Activated CD4-positive, alpha-beta T cell treated with anti-CD3 and anti-CD28 coated beads, Interleukin-2, amount 50 U/mL, for 4 hours (primary cell): ENCODE measurements at places on chromosomes 6 and 20.

DNA sequence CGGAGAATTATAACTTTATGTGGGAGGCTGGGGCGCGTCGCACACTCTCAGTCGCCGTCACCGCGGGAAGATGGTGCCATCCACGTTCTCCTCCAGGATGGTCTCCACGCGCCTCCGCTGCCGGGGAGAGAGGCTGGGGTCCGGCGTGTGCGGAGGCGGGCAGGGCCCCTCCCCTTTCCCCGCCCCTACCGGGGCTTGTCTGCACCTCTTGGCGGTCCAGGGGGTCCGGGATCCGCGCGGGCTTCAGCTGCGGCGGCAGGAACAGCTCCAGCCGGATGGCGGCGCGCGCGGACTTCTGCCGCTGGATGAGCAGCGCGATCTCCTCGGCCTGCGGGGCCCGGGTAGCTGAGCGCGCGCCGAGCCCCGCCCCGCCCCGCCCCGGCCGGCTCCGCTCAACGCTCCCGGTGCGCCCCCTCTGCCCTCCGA, 807 bp downstream of the LKAAEAR1 start:
- DNase-seq: peak; percentile 56

DNA sequence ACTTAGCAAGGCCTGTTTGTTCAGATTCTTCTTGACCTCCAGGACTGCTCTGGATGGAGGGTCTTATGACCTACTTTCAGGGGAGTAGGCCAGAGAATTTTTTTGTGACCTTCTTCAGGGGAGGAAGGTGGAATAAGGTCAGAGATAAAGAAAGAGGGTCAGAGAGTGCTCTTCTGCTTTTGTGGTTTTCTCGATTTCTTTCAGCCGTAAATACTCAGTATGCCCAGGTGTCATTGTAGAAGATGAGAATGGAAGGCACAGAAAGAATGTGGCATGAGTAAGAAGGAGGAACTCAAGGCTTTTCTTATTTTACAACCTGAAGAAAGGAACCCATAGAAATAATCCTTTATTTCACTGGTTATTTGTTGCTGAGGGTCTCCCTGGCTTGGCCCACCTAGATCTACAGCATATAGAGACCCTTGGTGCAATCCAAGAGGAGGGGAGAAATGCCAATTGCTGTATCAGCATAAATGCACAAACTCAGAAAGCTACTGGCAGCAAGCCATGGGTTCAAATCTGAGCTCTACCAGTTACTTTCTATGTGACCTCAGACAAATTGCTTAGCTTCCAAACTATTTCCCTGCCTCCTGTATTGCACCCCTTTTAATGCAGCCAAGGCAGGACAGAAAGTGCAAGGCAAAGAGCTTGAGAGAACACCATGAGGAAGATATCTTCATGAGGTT, 68.0 kb downstream of the OLIG3 start:
- no peak for DNase-seq

DNA sequence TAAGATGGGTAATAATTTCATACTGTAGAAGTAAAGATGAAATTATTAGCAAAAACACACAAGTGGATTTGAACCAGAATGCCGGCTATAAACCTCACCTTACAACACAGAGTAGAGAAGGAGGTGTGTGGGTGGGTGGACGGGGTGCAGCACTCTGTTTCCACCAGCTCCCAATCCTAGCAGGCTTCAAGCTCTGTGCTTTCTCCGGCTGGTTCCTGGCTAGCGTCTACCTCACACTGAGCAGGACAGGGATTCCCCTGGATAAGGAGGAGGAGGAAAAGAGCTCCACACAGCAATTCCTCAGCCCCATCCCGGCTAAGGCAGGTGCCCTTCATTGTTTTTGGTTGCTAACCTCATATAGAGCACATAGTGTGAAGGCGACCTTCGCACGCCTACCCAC, 453.3 kb downstream of the C6orf118 start:
- no peak for DNase-seq

DNA sequence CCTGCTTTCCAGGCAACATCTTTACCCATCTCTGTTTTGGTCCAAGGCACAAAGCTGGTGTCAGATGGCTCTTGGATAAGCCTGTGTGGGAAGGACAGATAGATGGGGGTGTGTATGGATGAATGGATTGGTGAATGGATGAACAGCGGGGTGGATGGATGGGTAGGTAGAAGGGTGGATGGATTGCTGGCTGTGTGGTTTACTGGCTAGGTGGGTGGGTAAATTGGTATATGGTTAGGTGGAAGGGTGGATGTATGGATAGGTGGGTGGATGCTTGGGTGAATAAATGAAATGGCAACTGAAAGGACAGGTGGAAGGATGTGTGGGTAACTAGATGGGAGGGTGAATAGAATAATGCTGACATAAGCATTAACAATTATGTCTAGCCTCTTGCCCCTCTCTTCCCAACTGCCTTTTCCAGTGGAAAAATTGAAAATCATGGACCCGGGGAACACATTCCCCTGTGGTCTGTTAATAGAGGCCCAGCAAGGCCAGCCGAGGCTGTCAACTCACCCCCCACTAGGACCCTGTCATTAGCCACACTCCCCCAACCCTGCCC, 43.8 kb upstream of the RSPO4 start:
- DNase-seq: no peak

- DNase-seq: no peak
Observed at GRCh38 chr6:159008656-159009288, 8.8 kb upstream of the RSPH3 start.
